Effector CD4-positive, alpha-beta T cell (primary cell): ENCODE measurements at places on chromosomes 12 and 14.
A peak's percentile ranks its signal among the peaks of the same experiment; 100 is the strongest.

DNA sequence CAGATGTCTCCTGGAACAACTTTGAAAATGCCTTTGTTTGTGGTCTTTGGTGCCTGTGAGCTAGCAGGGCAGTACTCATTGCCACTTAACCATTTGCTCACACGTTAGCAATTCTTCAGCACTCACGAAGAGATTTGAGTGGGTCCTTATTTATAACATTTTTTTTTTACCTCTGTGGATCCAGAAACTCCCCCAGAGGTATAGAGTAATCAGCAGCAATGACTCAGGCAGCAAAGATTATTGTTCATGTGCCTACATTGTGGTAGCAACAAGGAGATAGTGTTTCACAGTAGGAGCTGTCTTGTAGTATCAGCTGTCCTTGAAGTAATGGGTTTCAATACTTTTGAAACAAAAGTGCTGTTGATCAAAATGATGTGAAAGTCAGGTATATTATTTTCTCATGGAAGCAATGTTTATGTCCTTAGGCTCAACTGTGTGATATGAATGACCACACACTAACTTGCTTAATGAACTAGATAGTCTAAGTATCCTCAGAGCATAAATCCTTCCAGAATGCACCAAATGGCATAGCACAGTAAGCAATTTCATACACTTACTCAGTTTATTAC lies 304.1 kb downstream of the EGLN3 start:
- DNase-seq = no peak

DNA sequence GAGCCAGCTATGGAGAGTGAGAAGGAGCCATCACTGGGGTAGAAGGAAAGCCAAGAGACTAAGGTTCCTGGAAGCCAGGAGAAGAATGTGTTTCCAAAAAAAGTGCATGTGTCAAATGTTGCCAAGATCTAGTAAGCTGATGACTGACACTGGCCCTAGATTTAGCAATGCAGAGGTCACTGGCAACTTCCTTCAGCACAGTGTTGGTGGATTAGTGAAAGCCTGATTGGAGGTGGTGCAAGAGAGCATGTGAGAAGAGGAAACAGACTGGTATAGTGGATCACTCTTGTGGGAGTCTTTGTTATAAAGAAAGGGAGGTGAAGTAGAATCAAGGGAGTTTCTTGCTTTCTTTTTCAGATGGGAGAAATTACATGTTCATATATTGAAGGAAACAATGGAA lies 34.1 kb upstream of the CHGA start:
- no peak for DNase-seq

DNA sequence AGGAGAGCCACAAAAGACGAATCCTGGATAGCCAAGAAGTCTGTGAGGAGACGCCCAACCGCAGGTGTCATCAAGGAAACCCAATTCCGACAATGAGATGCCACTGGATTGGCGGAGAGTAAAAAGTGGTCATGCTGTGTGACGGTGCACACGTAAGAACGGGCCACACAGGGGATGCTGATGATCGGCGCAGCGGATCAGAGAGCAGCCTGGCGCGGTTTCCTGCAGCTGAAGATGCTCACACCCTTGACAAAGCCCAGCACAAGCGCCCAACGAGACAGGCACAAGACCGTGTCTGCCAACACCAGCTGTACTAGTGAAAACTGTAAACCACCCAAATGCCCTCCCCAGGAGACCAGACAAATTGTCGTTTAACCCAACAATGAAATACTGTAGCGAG lies 55.8 kb downstream of the CCDC85C start:
- DNase-seq = no peak

- no peak for DNase-seq
These were observed 97.7 kb downstream of the SETD3 start for GRCh38 chr14:99382781-99383471.

DNA sequence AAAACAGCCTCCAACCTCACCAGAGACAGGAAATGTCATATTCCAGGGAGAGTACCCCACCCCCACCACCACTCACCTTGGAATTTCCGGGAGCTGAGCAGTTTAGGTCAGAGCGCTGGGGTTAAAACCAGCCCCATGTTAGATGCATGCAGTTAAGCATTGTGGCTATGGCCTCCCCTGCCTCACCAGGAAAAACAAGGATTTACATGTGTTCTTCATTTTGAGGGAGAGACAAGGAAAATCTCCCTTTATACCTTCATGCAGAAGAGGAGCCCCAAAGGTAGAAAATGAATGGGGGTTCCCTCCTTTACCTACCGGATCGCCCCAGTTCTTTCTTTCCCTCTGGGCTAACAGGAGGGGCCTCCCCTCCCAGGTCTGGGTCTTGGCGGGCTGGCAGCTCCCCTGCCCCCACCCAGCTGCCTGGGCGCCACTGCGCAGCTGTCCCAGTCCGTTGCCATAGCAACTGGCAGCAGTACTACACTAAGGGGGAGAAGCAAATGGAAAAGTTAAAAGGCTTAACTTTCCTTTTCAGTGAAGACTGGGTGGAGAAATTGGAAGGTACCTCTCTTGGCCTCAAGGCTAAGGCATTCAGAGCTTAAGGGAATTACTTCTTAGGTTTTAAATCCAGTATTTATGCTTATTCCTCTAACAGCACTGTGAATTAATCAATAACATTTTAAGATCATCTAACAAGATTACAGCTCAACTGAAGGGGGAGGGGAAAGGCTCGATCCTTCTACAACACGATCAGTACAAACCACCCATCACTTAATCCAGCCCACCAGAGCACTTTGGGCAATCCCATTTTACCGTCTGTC lies 20.5 kb downstream of the CBX5 start:
- DNase-seq = peak; percentile 27

GRCh38 chr14:53603994-53604393 lies 352.6 kb downstream of the BMP4 start:
- no peak for DNase-seq

- no peak for DNase-seq
These were observed 67.0 kb upstream of the MAX start for GRCh38 chr14:65169351-65169750.

GRCh38 chr14:24875991-24876878 lies 173.7 kb downstream of the STXBP6 start:
- no peak for DNase-seq

DNA sequence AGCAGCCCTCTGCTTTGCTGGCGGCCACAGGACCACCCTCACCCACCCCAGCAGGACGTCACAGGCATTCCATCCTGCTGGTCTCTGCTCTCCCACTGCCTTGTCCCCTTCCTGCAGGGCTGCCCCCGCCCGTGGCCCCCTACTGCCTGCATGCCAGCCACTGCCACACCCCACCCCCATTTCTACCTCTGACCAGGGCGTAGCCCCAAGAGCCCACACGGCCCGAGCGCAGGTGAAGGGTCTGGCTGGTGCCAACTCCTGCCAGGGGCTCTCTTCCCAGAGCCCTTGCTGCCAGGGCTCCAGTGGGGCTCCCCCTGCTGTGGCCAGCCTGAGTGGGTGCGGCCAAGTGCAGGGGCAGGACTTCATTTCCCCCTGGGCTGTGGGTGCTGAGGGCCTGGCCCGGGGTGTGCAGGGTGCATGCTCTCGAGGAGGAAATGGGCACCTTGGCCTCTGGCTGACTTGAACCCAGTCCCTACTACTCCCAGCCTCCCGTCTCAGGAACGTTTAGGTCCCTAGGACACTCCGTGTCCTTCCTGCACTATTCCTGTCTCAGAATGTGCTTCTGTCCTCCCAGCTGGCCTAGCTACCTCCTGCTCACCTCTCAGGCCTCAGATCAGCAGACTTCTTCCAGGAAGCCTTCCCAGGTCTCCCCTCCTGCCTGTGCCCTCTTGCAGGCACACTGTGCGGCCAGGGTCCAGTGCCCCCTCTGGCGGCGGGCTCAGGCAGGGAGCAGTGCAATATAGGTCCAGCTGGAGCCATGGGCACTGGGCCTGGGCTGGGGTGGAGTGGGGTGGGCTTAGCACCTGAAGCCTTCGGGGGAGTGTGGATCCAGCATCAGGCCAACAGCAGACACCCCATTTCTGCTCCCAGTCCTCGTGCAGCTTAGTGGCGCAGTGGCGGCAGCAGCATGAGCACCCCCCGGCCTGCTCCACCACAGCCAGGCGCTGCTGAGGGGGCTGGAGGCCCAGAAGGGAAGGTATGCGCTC lies 1.4 kb downstream of the LBHD2 start:
- DNase-seq = no peak

DNA sequence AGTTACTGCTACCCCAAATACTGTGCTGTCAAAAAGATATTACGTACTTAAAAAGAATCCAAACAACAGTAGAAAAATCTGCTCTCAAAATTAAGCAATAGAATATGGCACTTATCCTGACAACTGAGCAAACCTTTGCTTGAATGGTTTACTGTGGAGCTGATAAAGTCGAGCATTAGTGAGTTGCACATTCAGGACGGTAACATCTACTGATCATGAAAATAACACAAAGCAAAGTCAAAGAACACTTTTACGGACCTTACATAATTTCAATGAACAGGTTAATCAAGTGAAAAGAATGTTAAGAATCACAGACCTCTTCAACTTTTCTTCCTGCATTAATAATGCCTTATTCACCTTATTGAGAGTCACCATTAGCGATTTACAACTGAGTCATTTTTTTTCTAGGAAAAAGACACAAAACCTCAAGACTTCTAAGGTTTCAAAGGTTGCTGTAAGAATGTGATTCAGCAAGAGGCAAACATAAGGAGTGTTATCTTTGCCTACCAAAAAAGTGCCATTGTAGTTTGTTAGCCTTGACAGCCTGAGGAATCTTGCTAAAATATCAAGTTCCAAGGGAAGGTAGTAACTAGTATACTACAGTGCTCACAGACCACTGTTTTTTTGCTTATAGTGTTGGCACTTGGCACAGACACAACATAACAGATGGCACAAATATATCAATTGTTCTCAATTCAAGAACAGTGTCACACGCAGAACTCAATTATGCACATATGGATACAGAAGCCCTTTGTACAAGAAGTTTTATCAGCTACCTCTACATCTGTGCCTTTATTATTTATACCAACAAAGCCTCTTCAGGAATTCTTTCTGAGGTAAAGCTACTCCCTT lies 334.2 kb upstream of the RPL10L start:
- DNase-seq = no peak

GRCh38 chr14:106681161-106681560 lies 1154.8 kb downstream of the TMEM121 start:
- DNase-seq = no peak

DNA sequence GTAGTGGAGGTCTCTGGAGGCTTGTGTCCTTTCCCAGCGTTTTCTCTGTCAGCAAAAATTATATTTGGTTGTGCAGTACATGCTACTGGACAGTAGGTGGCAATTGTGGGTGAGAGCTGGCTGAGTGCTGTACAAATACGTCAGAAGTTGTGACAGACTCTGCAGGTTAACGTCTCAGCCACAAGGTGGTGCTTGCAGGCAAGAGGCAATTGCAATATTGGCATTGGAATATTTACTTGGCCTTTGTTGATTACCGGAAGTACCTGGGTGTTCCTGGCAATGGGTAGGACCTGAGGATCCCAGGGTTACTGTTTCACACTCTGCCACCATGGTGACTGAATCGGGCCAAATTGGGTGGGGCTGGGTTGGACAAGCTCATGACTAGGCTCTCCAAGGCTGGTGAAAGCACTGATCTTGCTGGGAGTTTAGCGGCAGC lies 333.9 kb upstream of the LMO3 start:
- no peak for DNase-seq

GRCh38 chr14:89750908-89751392 lies 203.6 kb downstream of the EFCAB11 start:
- DNase-seq = no peak

DNA sequence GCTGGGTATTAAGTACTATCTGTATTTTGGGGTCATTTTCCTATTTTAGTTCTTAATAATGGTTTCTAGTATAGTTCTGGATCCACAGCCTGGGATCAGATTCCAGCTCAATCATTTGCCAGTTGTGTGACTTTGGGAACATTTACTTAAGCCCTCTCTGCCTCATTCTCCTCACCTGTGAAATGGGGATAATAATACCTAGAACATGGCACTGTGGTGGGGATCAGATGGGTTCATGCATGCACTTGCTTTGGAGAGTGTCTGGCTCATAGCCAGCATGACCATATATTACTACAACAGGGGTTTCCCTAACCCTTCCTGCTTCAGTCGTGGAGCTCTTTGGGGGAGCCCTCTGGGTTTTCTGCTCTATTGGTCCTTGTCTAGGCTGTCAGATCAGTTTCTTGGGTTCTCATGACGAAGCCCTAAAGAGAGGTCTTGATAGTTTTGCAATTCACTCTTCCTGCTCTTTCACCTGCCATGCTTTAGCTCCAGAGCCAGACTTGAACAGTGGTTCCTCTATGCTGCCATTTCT lies 34.1 kb upstream of the SMOC1 start:
- no peak for DNase-seq

DNA sequence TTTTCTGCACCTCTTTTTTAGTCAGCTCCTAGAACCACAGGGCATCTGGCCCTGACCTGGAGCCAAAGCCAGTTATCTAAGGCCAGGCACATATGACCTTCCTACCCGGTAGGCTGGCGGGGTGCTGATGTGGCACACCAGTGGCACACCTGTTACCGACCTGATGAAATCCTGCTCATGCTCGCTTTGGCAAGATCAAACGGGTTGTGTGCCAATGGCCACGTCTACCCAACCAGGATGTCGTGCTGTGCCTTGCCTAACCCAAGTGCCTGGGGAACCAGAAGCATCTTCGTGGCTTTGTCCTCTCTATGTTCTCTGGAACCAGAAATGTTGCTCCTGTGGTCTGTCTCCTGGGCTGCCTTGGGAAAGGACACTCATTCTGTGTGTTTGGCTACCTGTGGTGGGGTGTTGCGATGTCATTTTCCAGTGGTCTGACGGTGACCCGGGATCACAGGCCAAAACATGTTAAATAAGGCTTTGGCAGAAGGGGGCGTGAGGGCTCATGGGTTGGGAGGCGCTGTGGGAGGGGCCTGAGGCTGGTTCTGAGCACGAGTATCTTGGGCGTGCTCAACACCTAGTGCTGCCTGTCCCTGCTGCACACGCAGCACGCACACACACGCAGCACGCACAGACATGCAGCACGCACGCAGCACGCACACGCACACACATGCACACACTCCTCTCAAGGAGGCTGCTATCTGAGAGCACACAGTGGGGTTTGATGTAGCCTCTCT lies 27.9 kb downstream of the CCNK start:
- no peak for DNase-seq

GRCh38 chr12:18153826-18154225 lies 63.8 kb upstream of the RERGL start:
- no peak for DNase-seq

GRCh38 chr12:96141216-96141912 lies 52.8 kb upstream of the ELK3 start:
- no peak for DNase-seq

DNA sequence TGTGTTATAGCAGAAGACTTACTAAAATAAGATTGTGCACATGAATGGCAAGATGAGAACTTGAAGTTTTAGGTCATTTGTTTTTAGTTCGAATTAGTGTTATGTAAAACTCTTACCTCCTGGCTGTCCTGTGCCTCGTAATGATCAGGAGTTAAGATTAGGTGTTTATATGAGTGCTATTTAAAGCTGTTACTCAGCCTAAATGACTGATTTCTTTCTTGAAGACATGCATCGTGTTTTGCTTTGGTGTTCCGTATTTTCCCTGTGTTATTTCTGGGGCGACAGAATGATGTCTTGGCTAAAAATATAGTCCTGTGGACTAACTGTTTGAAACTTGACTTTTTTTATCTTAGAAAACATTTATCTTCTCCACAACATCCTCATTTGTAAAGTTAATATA lies 22.1 kb downstream of the SCYL2 start:
- no peak for DNase-seq

GRCh38 chr14:51981218-51981854 lies 8.0 kb upstream of the RTRAF start:
- DNase-seq = no peak

GRCh38 chr14:91660790-91661189 lies 71.1 kb downstream of the CATSPERB start:
- no peak for DNase-seq

GRCh38 chr12:58596381-58596780 lies 323.9 kb downstream of the LRIG3 start:
- no peak for DNase-seq

- no peak for DNase-seq
These were observed 20.2 kb downstream of the ADGRD1 start for GRCh38 chr12:130973906-130974305.
